ENCODE measurements at places on chromosomes 7 and 10. TPM values are rescaled to one million over a fixed set of nuclear protein-coding genes. Genes with fewer than 3 reads are reported as not detected.

DNA sequence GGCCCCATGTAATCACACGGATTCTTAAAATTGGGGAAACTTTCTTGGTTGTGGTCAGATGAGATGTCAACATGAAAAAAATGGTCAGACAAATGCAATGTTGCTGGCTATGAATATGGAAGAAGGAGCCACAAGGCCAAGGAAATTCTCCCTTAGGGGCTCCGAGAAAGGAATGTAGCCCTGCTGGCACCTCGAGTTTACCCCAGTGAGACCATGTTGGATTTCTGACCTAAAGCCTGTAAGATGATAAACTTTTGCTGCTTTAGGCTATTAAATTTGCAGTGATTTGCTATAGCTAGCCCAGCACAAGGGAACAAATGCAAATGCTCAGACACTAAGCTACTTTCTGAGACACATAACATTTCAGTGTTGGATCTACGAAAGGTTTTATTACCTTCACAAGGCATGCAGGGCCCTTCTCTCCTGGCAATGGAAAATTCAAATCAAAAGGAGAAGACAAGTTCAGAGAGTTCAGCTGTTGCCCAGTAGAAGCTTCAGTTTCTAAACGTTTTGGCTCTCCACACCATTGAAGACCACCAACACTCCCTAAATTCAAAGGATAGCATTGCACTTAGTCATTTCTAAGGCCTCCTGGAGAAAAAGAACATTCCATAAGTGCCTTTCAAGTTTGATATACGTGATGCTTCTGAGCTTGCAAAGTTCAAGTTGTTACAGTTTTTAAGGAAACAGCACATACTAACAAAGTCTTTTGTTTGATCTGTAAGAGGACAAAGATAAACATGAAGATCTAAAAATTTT lies 23.4 kb downstream of the MCMBP start:
- DNase-seq: no peak

GRCh38 chr10:103600325-103600724 lies 106.8 kb downstream of the NEURL1 start:
- no peak for DNase-seq

GRCh38 chr7:3730276-3730675 lies 429.2 kb downstream of the SDK1 start:
- DNase-seq: no peak

GRCh38 chr7:74604326-74605020 lies 53.0 kb upstream of the GTF2I start:
- DNase-seq: no peak

DNA sequence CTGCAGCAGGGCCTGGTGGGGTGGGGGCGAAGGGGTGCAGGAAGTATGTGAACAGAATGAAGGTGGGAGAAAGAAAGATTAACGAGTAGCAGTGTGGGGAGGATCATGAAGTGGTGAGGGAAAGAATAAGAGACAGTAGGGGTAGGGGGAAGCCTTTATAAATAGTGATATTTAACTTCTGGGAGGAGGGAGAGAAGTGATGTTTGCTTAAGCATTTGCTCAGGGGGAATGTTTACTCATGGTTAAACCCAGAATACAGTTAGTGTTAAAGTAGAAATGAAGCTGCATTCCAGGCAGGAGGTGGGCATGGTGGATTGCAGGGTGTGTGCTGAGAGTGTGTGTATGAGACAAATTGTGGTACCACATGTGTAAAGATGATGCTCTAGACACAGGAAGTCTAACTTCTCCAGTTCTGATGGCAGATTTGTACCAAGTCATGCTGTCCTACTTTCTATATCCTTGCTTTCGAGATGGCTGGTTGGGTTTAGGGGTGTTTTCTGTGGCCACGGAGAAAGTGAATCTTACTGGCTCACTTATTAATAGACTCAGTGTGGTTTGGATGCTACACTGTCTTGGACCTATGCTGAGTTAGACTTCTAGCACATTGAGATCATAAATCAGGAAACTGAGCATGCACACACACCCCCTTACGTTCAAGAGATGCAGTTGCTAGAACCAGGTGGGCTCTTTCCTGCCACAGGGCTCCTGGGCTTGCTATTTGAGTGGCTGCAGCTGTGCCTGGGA lies 10.6 kb upstream of the DNMBP start:
- DNase-seq: peak; percentile 40

GRCh38 chr7:88167223-88167622 lies 52.6 kb downstream of the SRI start:
- no peak for DNase-seq

- no peak for DNase-seq
These were observed 169.5 kb downstream of the TMEM178B start for GRCh38 chr7:141243368-141243767.

DNA sequence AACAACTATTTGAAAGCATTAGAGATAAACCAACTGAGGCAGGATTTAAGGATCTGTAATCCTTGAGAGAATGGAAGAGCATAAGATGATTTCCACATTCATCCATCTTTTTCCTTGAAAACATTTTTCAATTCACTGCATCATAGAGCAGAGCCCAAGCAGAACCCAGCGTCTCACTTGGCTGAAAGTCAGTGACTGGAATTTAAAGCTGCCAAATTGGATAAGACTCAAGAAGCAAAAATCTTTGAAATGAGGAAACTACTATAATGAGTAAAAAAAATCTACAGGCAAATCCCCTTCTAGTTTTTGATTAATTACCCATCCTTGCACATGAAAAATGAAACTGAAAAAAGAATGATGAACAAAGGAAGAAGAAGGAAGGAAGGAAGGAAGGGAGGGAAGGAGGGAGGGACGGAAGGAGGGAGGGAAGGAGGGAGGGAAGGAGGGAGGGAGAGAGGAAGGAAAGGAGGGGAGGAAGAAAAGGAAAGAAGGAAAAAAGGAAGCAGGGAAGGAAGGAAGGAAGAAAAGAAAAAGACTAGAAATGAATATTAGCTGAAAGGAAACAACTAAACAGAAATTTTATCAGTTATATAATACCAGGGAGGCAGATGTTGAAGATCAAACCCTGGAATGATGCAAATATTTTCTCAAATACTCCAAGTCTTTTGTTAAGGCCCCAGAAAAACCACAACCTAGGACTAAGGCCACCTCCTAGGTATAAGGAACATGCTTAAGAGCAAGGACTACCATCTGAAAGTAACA lies 336.3 kb upstream of the MAGI2 start:
- no peak for DNase-seq

GRCh38 chr10:13445656-13446400 lies 83.0 kb downstream of the BEND7 start:
- DNase-seq: no peak

GRCh38 chr10:6988654-6989053 lies 408.6 kb upstream of the PRKCQ start:
- no peak for DNase-seq

DNA sequence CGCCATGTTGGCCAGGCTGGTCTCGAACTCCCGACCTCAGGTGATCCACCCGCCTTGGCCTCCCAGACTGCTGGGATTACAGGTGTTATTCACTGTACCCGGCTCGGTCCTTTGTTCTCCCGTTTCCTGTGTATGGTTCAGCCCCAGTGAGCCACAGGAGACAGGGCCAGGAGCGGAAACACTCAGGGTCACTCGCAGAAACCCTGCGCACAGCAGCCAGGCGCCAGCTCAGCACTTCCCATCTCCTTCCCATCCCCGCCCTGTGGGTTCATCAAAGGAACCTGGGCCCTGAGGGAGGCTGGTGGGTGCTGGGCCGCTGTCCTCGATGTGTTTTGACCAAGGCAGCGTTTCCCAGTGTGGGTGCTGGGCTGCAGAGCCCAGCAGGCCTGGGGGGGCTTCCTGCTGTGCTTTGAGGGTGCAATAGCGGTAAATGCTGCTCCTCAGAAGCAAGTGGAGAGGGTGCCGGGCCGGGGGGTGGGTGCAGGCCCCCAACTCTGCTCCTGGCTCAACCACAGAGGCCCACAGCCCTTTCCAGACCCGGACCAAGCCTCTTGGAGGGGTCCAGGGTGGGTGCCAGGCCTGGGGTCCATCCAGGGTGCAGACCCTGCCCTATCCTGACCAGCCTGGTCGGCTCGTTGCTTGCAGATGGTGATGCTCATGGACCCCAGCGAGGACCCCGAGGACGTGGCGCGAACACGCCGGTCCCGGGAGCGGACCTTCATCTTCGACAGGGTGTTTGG lies 15.3 kb upstream of the CHST12 start:
- DNase-seq: no peak

GRCh38 chr10:100993986-100994708 lies 5.5 kb upstream of the LZTS2 start:
- DNase-seq: no peak

- DNase-seq: no peak
These were observed 83.1 kb downstream of the CHCHD3 start for GRCh38 chr7:132998763-132999162.

GRCh38 chr7:6545398-6546126 lies 5.7 kb downstream of the GRID2IP start:
- no peak for DNase-seq

GRCh38 chr10:126185676-126186447 lies 202.4 kb downstream of the ADAM12 start:
- DNase-seq: no peak

DNA sequence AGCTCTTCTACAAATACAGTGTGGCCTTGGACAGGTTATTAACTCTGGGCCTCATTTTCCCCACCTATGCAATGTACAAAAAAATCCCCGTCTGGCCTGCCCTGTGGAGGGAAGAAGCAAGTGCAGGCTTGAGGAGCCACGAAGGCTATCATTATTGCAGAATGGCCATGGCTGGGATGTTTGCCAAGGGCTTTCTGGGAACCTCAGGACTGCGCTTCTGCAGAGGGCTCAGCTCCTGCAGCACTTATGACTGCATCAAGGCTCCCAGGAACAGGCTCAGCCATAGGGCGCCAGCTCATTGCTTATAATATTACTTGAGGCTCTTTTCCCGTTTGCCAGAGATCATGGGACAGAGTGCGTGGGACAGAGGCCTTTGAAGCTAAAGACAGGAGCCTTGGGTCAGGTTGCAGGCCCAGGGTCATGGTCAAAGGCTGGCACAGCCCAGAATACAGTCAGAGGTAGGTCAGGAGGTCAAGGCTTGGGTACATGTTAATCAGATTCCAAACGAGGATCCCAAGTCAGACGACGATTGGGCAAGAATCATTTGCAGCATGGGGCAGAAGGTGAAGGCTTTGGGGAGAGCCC lies 20.6 kb upstream of the C10orf105 start:
- DNase-seq: no peak

- DNase-seq: no peak
These were observed 87.1 kb downstream of the AASS start for GRCh38 chr7:122056977-122057376.

DNA sequence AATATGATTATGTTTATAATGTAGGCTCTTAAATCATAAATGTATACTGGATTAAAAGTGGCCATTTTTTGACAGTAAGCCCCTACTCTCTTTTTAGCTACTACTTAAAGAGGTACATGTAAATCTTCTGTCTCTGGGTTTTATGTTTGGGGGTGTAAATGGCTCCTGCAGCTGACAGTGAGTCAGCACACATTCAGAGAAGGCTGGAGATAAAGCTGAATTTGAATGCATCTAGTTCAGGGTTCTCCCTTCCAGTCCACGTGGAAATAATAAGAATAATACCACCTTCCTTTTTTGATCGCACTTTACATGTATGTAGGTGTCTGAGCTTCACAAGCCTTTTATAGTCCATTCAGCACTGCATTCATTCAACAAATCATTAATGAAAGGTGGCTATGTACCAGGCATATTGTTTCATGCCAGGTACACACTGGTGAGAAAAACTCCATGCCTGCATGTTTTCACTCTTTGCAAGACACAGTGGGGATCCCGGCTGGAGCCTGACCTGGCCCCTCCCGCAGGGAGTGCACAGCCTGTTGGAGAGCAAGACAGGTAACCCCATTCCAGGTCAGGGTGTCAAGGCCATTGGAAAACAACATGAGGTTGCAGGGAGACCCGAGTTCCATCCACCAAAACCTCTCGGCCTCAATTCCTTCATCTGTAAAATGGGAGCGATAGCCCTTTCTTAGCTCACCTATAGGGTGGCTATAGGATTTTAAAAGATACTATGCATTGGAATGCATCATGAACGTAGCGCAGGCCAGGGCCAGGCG lies 107.5 kb upstream of the ANLN start:
- no peak for DNase-seq

GRCh38 chr10:102741726-102742237 lies 2.0 kb upstream of the WBP1L start:
- DNase-seq: no peak

- no peak for DNase-seq
These were observed 69.1 kb downstream of the TFPI2 start for GRCh38 chr7:93821463-93821862.

DNA sequence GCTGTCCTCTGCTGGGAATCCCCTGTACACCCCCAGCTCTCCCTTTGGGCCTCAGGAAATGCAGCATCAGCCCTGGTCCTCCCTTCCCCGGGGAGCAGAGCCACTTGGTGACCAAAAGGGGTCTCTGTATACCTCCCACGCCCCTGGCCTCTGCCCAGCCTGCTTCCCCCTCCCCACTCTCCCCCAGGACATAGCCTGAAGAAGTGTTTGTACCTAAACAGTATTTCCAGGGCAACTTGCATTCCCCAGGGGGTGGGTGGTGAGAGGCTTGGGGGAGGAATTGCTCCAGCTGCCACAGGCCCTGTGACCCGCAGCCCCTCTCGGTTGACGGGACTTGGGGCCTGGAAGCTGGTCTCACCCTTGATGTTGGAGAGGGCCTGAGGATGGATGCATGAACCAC lies 39.3 kb downstream of the TMEM270 start:
- no peak for DNase-seq

GRCh38 chr7:75875113-75876080 lies 3.4 kb upstream of the RHBDD2 start:
- DNase-seq: no peak

DNA sequence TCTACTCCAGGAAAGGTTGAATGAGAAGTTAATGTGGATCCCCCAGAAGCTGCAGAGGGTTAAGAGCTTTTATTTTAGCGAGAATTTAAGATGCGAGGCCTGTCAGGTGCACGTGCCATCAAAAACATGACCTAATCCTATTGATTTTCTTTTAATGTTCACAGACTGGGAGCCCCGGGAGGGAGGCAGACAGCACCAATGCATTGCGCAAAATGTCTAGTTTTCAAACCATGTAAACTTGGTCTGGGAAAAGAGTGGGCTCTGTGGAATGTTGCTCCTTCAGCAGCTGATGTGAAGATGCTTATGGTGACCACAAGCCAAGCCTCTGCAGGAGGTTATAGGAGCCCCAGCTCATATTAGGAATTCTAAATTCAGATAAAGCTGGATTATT lies 172.0 kb upstream of the ITGB1 start:
- DNase-seq: no peak

GRCh38 chr7:111173990-111174389 lies 83.1 kb downstream of the LRRN3 start:
- no peak for DNase-seq

The URGCP gene
- polyA plus RNA-seq: 24.0 TPM

The GRM8 gene
- not detected for polyA plus RNA-seq

The TBL2 gene
- 21.3 TPM for polyA plus RNA-seq

The LRRC27 gene
- 8.1 TPM for polyA plus RNA-seq

The CALCR gene
- polyA plus RNA-seq: not detected

The FMC1 gene
- 59.2 TPM for polyA plus RNA-seq

The MRPS16 gene
- 80.9 TPM for polyA plus RNA-seq

The HK1 gene
- 45.7 TPM for polyA plus RNA-seq

The FAM13C gene
- polyA plus RNA-seq: not detected

The IFIT5 gene
- 20.9 TPM for polyA plus RNA-seq

The TUBAL3 gene
- polyA plus RNA-seq: not detected

The GJD4 gene
- polyA plus RNA-seq: not detected

The RPP38 gene
- 21.0 TPM for polyA plus RNA-seq

The DIP2C gene
- polyA plus RNA-seq: 0.36 TPM
